ENCODE measurements at places on chromosomes 7 and 10. TPM values are rescaled to one million over a fixed set of nuclear protein-coding genes. Genes with fewer than 3 reads are reported as not detected.

NPS gene
- total RNA-seq = not detected

HOXA9 gene
- 0.41 TPM for total RNA-seq

CTAGE4 gene
- total RNA-seq = not detected

TBXAS1 gene
- total RNA-seq = 14.5 TPM

OR6V1 gene
- not detected for total RNA-seq

C10orf143 gene
- 0.66 TPM for total RNA-seq

JAKMIP3 gene
- 1.1 TPM for total RNA-seq

HOGA1 gene
- total RNA-seq = 1.8 TPM

CYP3A5 gene
- 1.9 TPM for total RNA-seq

UPK3BL2 gene
- total RNA-seq = 2.4 TPM

RAB19 gene
- total RNA-seq = not detected

ASB10 gene
- not detected for total RNA-seq

SFRP4 gene
- 5.0 TPM for total RNA-seq

GDI2 gene
- total RNA-seq = 275 TPM

LMOD2 gene
- total RNA-seq = not detected

PPP1R17 gene
- not detected for total RNA-seq

HYAL4 gene
- total RNA-seq = not detected

UMAD1 gene
- 11.2 TPM for total RNA-seq

NACAD gene
- 0.40 TPM for total RNA-seq

ADAM12 gene
- 3.7 TPM for total RNA-seq

CNNM1 gene
- total RNA-seq = 26.9 TPM

ABHD11 gene
- 21.2 TPM for total RNA-seq

IFIT1B gene
- total RNA-seq = not detected

FRG2B gene
- not detected for total RNA-seq

CASTOR2 gene
- 3.9 TPM for total RNA-seq

ECHDC3 gene
- 9.4 TPM for total RNA-seq

TAF5 gene
- total RNA-seq = 3.1 TPM

GATA3 gene
- 6.4 TPM for total RNA-seq

OIT3 gene
- not detected for total RNA-seq

GJD4 gene
- 0.08 TPM for total RNA-seq
